ENCODE measurements at places on chromosomes 4 and X.

- no peaks in the 10 kb centered on the region for H3K27me3 ChIP-seq
- peak; percentile 7 for DNase-seq
- no peak overlapping the region for H3K27ac ChIP-seq
- H3K4me3 ChIP-seq = no peak overlapping the region
- peaks cover 2% of the 10 kb centered on the region for H3K4me1 ChIP-seq
Observed at GRCh38 chrX:38985375-38985774, 184.1 kb downstream of the MID1IP1 start.

DNA sequence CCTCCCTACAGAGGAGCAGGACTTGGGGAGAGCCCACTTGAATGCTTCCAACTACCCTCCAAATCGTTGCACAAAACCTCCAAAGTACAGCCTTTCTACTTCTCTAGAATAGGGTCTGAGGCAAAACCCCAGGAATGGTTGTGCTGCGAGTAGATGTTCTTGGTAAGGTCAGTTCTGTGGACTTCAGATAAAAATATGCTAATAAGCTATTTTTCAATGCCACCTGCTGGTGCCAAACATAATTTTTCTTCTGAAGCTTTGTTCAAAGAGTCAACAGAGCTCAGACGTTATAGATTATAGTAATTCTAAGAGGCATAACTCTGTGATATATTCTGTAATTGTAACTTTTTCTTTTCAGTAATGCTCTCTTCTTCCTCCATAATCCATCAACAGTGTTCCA, 425.7 kb downstream of the GPAT3 start:
- H3K27me3 ChIP-seq = no peaks in the 10 kb centered on the region
- DNase-seq = no peak
- H3K4me3 ChIP-seq = no peak overlapping the region

GRCh38 chr4:38411092-38411491, 252.9 kb upstream of the KLF3 start:
- no peak overlapping the region for H3K4me3 ChIP-seq
- DNase-seq = peak; percentile 44
- H3K27me3 ChIP-seq = no peaks in the 10 kb centered on the region
- H3K27ac ChIP-seq = no peak overlapping the region
- peaks cover 13% of the 10 kb centered on the region for H3K4me1 ChIP-seq
- H3K36me3 ChIP-seq = no peaks in the 10 kb centered on the region

GRCh38 chr4:7747062-7747385, 192.6 kb downstream of the AFAP1 start:
- no peak for DNase-seq
- H3K27ac ChIP-seq = no peak overlapping the region
- peaks cover 1% of the 10 kb centered on the region for H3K36me3 ChIP-seq
- no peaks in the 10 kb centered on the region for H3K27me3 ChIP-seq
- H3K4me1 ChIP-seq = peaks cover 45% of the 10 kb centered on the region

GRCh38 chrX:43706786-43707370, 50.8 kb downstream of the MAOA start:
- H3K4me3 ChIP-seq = no peak overlapping the region
- no peak for DNase-seq
- no peaks in the 10 kb centered on the region for H3K4me1 ChIP-seq
- H3K27me3 ChIP-seq = no peaks in the 10 kb centered on the region
- no peaks in the 10 kb centered on the region for H3K36me3 ChIP-seq

- peaks cover 3% of the 10 kb centered on the region for H3K27me3 ChIP-seq
- no peak for DNase-seq
- no peaks in the 10 kb centered on the region for H3K4me1 ChIP-seq
- no peaks in the 10 kb centered on the region for H3K36me3 ChIP-seq
- H3K4me3 ChIP-seq = no peak overlapping the region
Observed at GRCh38 chrX:114058988-114059418, 524.9 kb upstream of the HTR2C start.

Measured in activated naive CD4-positive, alpha-beta T cell treated with anti-CD3 and anti-CD28 coated beads for 36 hours (primary cell).